T-cell (primary cell): ENCODE measurements at places on chromosomes 2 and 18.

DNA sequence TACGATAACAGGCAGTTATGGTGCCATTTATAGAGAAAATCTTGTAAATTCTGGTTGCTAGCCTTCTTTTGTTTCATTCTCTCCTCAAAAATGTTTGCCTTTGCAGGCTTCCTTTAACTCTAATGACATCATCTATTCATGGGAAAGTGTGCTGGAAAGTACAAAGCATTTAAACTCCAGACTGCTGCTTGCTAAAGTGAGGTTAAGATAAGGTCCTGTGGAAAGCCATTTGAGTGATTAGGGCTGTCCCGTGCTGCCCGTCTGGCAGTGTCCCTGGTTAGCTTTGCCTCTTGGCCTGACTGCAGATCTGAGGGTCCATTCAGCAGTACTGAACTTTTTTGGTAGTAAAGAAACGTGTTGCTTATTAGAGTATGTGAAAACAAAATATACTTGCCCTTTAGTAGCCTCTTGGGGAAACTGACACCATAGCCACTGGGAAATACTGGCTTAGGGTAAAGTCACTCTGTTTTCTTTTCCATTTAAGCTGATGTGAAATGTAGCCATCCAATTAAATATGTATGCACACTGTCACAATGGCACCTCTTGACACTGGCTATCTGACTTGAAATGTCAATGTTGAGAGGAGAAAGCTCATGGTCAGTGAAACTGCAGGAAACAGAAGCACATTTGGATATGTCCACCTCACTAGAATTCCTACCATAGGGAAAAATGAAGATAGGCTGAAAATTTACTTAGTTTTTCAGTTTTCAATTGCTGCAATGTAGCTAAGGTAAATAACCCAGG lies 321.5 kb downstream of the SLC8A1 start:
- no peak for DNase-seq

DNA sequence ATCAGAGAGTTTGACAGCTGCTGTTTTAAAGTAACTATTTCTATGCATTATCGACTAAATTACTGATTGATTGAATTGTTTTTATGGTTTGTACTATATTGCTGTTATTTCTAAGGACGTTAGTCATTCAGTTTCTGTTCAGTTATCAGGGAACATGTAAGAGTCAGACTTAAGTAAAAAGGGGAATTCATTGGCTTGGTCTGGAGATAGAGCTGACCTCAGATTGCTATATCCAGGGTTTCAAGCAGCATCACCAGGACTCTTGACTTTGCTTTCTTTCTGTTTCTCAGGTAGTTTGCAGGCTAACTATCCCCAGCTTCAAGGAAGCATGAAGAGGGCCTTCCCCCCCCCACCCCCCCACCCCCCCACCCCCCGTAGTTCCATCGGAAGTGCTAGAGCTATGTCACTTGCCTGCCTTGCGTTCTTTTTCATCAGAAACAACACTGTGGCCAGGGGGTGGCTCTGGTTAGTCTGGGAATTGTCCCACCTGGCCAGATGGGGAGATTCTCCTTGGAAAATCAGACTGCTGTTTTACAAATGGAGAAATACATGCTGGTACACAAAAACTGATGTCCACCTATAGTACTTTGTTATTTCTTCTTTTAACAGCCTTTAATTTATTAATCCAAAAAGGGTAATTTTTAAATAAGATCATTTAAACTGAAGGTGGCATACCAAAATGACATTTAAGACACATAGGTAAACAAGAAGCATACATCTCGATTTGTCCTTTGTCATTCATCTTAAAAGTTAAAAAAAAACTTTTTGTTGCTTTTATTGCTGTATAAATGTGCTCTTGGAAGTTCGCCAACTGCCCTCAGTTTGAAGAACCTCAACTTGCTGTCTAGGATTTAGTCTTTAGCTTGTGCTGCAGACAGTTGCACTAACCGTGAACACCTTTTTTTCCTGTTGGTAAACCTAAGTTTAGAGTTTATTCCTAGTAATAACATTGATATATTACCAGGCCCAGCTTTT lies 9.4 kb downstream of the SMAD4 start:
- no peak for DNase-seq

DNA sequence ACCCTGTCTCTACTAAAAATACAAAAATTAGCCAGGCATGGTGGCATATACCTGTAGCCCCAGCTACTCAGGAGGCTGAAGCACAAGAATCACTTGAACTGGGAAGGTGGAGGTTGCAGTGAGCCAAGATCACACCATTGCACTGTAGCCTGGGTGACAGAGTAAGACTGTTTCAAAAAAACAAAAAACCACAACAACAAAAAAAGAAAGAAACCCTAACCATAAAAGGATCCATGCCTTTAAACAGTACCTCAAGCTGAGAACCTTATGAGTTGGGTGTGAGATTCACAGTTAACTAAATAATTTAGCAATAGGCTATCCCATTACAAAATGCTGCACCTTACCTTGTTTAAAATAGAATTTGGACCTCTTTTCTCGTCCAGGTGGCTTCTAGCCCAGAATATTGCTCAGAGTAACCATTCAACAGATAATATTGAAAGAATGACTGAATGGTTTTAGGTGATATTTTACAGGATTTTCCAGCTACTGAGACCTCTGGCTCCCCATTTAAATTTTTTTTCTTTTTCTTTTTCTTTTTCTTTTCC lies 6.4 kb downstream of the DPYSL5 start:
- DNase-seq, result no peak

- no peak for DNase-seq
Measured at GRCh38 chr2:242030226-242030575, 160.7 kb downstream of the RTP5 start.

DNA sequence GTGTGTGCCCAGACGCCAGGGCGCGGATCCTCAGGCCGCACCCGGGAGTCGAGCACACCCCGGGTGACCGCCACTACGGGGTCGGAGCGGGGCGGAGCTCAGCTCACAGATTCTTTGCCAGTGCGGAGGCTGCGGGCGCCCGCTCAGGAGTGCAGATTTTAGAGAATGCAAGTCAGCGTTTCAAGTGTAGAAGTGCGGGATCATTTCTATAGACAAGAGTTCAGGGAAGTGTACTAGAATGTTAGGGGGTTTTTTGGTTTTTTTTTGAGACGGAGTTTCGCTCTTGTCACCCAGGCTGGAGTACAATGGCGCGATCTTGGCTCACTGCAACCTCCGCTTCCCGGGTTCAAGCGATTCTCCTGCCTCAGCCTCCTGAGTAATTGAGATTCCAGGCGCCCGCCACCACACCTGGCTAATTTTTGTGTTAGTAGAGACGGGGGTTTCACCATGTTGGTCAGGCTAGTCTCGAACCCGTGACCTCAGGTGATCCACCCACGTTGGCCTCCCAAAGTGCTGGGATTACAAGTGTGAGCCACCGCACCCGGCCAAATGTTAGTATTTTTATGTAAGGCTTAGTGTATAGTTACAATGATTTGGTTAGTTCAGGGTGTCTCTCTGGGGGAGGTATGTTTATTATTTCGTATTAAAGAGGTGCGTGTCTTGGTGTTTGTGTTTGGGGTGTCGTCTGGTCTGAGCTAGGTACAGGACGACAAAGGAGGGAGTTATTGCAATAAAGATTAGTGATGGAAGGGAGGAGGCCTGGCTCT lies 619 bp upstream of the FAM168B start:
- no peak for DNase-seq

- DNase-seq, result no peak
Measured at GRCh38 chr18:79641722-79642497, 37.7 kb upstream of the CTDP1 start.

DNA sequence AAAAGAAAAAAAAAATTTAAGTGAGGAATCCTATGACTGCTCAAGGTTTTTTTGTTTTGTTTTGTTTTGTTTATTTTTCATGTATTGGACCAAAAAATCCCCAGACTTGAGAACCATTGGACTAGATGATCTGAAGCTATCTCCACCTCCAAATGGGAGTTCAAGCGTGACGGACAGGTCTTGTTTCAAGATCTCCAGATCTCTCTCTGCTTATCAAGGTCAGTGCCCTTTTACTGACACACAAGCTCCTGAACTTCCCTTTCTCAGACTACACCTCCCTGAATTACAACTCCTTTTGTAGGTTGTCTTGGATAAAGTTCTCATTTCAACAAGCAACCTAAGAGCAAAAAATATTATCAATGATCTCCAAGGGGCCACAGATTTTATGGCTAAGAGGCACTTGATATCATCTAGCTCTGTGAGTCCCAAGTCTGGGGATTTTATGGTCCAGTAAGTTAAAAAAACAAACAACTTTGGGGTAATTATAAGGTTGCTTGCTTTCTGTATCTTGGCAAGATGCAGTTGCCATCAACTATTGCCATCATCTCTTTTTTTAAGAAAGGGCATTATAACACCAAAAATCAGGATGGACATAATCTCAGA lies 396.0 kb upstream of the ATP5MC3 start:
- DNase-seq, result no peak

- no peak for DNase-seq
Measured at GRCh38 chr2:189608795-189609422, 28.3 kb upstream of the SLC40A1 start.

- no peak for DNase-seq
Measured at GRCh38 chr2:2107627-2108026, 223.4 kb downstream of the MYT1L start.

DNA sequence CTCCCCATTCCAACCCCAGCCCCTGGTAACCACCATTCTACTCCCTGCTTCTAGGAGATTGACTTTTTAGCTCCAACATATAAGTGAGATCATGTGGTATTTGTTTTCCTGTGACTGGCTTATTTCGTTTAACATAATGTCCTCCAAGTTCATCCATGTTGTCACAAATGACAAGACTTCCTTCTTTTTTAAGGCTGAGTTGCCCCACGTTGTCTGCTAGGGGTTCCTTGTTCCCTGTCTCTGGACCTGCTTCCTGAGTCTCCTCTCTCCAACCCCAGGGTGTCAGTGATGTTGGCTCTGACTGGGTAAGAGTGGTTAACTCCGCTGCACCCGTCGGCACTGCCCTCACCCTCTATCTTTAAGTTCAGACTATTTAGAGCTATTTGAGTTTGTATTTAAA lies 175.2 kb downstream of the SH3RF3 start:
- DNase-seq, result no peak

GRCh38 chr2:53498210-53498609 lies 269.4 kb upstream of the CHAC2 start:
- DNase-seq, result no peak

DNA sequence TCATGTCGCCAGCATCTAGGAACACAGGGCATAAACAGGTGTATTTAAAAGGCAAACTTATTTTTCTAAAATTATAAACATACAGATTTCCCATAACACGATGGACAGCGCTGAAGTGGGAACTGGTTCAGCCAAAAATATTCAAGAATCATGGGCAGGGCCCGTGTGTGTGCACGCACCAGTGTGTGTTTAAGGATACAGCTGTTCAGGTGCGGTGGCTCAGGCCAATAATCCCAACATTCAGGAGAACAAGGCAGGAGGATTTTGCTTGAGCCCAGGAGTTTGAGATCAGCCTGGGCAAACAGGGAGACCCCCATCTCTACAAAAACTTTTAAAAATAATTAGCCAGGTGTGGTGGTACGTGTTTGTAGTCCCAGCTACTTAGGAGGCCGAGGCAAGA lies 288.6 kb upstream of the HDAC4 start:
- no peak for DNase-seq
